Stimulated activated CD4-positive, alpha-beta T cell treated with anti-CD3 and anti-CD28 coated beads, Interleukin-15, amount 100 ng/mL, for 1 hour (primary cell): ENCODE measurements at places on chromosomes 5 and 9.

GRCh38 chr9:75937521-75938258 lies 47.2 kb downstream of the PCSK5 start:
- no peak for DNase-seq

DNA sequence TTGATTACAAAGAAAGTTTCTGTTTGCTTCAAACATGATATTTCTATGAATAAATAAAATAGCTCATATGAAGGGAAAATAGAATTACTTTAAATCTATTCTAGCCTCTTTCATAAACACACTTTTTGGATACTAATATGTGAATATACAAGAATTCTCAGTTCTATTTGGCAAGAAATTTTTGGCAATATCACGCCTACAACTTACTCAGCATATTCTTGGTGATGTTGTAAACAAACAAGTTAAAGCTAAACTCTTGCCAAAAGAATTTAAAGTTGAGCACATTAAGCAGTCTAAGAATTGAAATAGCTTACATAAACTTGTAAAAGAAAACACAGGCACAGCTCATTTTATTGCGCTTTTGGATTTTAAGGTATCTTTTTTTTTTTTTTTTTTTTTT lies 209.8 kb downstream of the CDH12 start:
- DNase-seq = no peak

DNA sequence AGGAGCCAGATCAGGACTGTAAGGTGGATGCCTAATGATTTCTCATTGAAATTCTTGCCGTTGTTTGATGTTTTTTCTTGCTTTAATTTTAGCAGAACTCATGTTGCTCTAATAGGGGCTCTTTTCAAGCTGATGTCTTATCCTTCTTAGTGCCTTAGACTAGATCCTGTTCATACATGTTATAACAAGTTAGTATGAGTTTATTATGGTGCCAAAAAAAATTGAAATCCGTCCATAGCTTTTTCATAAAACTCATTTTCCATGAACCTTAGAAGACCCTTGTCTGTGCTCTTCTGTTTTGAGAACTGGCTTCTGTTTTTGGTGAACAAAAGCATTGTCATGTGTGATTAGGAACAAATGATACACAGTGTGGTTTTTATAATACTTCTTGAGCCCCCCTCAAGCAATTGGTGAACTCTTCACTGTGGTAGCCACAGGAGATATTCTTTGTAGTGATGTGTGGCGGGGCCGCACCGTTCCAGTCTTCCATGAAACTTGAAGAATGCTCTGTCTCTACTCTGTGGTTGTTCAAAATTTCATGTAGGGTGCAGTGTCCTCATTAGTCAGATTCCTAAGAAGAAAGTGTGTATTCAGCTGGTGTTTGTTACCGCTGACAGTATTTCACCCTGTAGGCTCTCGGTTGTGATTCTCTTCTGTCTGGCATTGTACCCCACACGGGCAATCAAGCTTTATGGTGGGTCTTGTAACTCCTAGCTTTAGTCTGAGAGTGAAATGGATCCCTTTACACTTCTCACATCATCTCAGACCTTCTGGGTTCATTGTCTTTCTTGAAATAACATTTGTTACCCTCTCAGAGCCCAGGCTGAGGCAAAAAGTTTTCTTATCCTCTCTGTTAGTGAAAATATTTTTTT lies 10.7 kb downstream of the OTULIN start:
- no peak for DNase-seq

- DNase-seq = no peak
Observed at GRCh38 chr5:82466986-82467561, 188.9 kb upstream of the RPS23 start.

DNA sequence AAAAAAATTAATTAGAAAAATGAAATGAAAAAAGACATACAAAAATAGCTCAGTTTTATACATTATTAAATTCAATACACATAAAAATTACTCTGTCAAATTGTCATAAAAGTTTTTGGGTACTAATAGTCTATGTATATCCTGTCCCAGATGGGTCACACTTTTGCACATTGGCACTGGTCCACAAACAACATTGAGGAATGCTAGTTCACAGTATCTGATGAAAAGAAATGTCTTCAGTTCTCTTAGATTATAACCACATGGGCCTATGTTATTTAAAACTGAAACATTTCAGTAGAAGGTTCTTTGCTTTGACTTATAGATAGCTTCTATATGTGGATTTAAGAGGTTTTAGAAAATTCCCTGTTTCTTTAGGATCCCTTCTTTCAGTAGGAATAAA lies 39.8 kb downstream of the LNPEP start:
- DNase-seq = no peak

GRCh38 chr5:150315245-150315644 lies 12.5 kb upstream of the ARSI start:
- DNase-seq = no peak

DNA sequence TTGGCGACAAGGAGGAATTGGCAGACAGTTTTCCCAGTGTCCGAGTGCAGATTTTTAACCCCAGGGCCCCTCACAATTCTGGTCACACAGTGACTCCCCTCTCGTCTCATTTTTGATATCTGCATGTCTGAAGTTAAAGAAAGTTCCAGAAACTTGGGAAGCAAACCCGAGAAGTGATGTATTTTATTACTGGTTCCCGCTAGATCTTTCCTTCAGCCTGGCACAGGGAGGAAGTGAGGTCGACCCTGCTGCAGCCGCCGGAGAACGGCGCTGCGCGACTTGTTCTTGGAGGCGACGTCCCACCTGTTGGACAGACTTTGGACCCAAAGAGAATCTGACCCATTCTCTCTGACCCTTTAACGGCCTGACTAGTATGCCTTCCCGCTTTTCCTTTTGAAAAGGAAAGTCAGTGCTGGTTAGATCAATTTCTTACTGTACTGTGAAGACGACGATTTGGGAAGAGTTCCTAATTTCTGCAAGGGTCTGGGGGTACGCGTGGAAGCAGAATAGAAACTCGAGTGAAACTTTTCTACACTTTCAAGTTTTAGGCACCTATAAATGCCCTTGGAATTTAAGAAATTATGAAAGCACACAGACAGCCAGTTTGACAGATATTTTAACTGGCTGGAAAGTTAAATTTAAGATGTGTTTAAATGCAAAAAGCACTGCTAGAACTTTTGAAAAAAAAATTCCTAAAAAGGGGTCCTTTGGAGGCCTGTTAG lies 744 bp downstream of the OTULIN start:
- DNase-seq = peak; percentile 3

DNA sequence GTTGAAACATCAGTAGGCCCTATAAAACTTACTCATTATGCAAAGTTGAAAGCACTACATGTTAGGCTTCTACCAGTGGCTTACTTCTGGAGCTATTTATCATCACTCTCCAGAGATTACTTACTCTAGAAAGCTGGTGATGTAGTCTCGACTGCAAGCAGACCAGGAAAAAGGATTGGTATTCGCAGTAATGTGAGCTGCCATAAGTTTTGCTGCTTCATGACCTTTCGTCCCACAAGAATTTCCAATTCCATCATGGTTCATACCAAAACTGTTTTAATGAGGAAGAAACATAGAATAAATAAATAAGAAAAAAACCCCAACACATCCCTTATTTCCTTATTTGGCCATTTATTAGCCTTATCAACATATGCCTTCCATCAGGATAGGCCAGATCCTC lies 181.9 kb downstream of the ADAMTS6 start:
- DNase-seq = no peak

DNA sequence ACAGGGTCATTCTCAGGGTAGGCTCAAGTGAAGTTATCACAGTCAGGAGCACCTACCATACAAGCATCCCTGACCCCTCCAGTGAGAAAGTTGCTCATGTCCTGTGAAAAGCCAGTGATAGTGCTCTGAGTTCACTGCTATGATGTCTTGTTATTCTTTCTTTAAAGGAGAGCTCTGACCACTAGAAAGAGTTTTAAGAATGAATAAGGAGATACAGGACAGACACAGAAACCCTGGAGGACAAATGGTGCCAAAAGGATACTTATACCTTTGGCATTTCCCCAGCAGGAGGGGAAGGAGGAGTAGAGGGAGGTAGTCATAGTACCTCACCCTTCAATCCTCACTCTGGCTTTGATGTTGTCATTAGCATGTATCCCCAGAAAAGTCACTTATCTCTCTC lies 84.0 kb upstream of the AGXT2 start:
- no peak for DNase-seq

GRCh38 chr5:131104169-131104808 lies 60.8 kb downstream of the HINT1 start:
- no peak for DNase-seq

DNA sequence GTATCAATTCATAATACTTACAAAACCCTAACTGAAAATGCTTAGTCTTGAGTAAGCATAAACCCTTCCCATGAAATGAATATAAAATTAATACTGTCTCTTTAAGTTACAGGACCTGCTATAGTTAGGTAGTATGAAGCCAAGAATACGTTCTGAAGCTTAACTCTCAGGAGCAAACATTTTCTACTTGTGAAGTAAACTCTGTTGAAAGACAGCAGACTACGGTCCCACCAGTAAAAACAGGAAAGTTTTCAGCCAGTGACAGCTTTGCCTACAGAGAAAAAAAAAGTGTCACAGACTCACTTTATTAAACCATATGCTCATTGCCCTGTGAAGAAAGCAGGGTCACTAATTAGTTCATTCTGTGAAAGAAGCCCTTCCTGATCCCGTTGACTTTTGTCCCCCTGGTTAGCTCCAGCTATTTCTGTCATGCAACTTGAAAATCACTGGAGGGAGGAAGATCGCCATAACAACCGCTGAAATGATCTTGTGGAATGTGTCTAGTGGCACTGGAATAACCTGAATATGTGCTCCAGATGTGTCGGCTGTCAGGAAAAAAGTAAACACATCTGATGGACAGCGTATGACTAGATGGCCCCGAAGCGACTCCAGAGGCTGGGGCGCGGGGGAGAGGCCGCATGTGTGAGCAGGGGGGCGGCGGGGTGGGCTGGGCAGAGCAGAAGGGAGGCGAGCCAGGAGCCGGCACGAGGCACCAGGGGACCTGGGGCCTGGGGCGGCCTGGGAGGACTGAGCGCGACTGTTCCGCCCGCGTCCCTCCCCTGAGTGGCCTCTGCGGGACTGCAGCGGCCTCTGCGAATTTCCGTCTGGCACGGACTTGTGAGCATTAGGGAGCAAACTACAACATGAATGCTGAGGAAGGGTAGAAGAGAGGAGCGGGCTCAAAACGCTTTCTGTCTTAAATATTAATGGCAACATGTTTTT lies 41.9 kb downstream of the BNC2 start:
- no peak for DNase-seq

- DNase-seq = no peak
Observed at GRCh38 chr5:11941566-11941965, 37.3 kb upstream of the CTNND2 start.

GRCh38 chr9:13648676-13649075 lies 369.2 kb upstream of the MPDZ start:
- no peak for DNase-seq

DNA sequence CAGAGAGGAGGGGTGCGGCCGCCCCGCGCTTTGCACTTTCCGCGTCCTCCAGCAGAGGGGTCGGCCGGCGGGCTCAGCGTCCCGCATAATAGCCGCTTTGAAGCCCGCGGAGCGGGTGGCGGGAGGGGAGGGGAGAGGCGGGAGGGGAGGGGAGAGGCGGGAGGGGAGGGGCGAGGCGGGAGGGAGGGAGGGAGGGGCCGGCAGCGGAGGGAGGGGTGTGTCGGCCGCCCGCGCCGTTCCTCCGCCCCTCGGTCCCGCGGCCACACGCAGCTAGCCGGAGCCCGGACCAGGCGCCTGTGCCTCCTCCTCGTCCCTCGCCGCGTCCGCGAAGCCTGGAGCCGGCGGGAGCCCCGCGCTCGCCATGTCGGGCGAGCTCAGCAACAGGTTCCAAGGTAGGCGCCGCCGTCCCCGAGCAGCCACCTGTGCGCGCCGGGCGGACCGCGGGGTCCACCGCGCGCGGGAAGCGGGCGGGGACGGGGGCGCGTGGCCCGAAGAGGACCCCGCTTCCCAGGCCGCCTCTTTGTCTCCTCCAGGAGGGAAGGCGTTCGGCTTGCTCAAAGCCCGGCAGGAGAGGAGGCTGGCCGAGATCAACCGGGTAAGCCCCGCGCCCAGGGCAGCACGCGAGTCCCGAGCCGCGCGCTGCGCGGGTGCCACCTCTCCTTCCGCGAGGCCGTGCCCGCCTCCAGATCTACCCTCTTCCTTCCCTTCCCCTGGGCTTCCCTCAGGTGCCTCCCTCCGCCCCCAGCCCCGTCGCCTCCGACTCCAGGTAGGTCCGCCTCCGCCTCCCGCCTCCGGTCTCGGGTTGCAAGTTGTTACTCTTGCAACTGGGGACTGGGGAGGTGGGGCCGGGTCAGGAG lies at the start of gene AIF1L:
Gene AIF1L, plus strand, starts transcription at position 263 of the 857 bp plus-strand sequence. Its CDS starts 99 bp downstream, at position 362.
- DNase-seq = no peak

DNA sequence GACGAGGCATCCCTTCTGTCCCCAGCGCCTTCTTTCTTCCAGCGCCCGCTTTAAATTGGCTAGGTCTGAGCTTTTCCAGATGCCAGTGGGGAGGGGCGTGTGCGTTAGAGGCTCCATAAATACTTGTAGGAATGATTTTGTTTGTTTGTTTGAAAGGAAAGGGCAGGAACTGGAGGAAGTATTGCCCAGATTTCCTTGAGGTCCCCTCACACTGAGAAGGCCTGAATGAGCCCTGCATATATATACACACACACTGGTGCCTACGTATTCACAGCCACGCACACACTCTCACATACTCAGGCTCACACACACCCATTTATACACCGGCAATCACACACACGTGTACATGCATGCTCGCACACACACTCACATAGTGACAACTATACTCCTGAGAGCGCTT lies 1.0 kb upstream of the SLIT3 start:
- DNase-seq = no peak

GRCh38 chr5:180209137-180209581 lies at the start of gene RASGEF1C:
RASGEF1C (minus strand) TSS chr5:180209211; CDS start chr5:180138052, 71,159 bp downstream.
- DNase-seq = peak; percentile 8

- no peak for DNase-seq
Observed at GRCh38 chr9:110994771-110995241, 43.5 kb downstream of the LPAR1 start.

- DNase-seq = no peak
Observed at GRCh38 chr9:78026947-78027346, 4.7 kb downstream of the GNAQ start.

DNA sequence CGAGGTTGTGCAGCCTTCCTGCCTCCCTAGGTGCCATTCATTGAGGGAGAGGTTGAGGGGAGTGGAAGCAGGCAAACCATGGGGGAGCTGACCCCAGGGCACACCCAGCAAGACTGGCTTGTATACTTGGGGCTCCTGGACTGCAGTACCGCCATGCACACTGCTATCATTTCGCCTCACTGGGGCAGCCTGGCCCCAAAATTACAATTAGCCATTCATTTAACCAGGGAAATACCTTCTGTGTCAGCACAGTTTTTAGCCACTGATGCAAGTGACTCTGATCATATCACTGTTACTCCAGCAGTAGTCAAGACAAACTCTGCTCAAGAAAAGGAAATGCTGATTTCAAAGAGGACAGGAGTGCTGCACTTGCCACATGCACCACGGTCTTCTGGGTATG lies 109.7 kb downstream of the TRIO start:
- no peak for DNase-seq

DNA sequence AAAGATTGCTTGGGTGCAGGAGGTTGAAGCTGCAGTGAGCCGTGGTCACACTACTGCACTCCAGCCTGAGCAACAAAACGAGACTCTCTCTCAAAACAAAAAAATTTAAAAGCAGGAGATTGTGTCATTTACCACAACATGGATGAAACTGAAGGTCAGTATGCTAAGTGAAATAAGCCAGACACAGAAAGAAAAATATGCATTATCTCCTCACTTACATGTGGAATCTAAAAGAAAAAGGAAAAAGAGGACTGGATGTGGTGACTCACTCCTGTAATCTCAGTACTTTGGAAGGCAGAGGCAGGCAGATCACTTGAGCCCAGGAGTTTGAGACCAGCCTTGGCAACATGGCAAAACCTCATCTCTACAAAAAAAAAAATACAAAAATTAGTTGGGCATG lies 146.8 kb upstream of the DAPK1 start:
- no peak for DNase-seq
